CD4-positive, alpha-beta T cell treated with Interferon gamma for 1 hour (primary cell): ENCODE measurements at places on chromosomes 13 and 19.

DNA sequence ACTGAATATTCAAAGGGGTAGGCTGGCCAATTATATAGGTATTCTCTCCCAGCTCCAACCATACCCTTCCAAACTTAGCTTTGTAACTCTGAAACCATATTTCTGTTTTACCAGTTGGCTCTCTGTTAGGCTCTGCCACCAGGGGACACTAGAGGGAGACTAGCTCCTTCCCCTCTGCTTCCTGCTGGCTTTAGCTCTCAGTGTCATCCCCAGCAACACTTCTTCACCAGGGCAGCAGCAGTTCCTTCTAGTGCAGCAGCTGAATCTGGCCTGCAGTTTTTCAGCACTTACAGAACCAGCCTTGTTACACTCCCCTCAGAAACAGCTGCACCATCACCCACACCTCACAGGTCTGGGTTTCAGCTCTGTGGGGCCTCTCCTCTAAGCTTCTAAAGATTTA lies 51.0 kb upstream of the DOCK9 start:
- peak; percentile 33 for DNase-seq

DNA sequence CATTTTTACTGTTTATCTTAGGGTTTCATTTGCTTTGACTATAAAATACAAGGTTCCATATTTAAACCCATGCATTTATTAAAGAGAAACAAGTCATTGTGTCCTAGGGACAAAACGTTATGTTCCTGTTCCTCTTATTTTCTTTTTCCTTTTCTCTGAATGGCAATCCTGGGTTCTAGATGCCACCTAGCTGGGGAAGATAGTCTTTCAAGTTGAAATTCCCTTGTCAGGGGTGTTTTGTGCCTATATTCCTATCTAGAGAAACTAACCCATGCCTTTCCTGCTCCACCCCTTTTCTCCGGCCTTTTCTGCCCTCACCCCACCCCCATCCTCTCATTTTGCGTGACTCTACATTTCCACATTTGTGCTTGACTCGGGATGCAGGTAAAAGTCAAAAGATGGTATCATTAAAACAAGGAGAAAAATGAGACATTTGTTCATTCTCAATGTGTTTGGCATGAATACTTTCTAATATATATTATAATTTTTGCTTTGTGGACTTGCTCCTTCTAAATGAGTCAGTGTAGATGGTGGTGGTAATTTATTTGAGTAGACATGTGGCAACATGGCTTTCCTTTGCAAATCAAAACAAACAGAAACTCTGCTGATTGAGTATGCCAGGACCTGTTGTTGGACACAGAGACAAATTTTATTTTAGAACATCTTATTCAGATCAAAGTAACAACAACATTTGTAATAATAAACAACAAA lies 26.8 kb upstream of the STARD13 start:
- DNase-seq: no peak

DNA sequence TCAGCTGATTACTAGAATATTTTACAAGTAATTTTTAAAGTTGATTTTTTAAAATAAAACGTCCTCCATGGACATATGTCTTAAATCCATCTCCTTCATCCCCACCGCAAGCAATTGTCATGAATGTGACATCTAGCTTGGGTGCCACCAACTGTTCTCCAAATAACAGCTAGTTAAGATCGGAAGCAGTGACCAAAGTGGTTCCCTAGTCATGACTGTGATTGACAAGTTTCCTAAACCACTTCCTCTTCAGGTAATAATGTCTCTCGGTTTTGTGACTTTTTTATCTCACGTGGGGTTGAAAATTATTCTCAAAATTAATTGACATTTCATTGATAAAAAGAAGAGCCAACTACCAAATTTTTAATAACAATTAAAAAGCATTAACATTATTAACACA lies 135.3 kb upstream of the MIR17HG start:
- DNase-seq: no peak

GRCh38 chr19:58052256-58052655 lies 6.8 kb upstream of the ZNF135 start:
- DNase-seq: no peak

DNA sequence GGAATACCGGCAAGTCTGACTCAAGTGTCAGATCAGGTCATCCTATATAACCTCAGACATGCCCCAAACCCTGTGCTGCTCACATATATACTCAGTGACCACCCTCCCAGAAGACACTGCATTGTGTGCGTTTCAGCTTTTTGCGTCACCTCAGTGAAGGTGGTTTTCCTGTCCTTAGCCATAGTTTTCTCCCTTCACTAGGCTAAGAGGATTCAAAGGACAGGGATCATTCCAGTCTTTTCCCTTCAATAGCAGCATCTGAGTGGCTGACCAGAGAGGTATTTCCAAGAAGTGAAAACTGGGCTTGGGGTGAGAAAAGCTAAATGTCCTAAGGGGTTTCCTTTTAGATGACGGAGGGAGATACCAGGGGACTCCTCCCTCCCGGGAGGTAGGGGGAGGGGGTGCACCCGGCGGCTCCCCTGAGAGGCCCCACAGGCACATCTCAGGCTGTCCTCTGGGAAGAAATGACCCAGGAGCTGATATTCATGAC lies 12.7 kb upstream of the OR10H1 start:
- DNase-seq: no peak

- peak; percentile 15 for DNase-seq
Measured at GRCh38 chr19:40754611-40755247, 3.7 kb downstream of the SNRPA start.

DNA sequence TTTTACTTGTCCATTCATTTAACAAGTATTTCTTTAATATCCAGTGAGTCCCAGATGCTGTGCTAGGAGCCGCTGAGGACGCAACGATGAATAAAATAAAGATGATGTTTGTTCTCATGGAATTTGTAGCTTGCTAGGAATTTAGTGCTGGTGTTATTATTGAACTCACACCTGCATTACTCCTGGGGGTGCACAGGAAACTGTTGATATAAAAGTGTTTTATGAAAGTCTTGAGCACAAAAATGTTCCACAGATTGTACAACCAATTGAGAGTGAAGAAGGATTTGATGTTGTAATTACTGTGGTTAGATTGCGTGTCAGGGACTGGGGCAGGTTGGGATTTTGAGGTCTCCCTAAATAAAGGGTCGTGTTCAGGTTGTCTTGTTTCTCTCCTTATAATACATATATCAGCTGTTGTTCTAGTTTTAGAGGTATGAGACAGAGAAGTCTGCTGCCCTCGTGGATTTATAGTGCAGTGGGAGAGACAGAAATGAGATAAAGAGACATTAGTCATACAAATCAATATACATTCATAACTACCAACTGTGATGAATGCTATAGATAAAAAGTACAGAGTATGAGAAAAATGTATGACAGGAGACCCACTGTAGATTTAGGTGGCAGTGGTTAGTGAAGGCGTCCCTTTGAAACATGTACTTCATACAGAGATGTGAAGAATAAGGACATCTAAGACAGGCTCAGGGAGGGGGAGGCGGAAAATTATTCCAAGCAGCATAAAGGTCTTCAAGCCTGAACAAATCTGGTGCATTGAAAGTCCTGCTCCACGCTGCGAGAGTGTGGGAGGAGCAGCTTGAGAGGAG lies 11.3 kb downstream of the CACNG6 start:
- DNase-seq: no peak

GRCh38 chr19:35739275-35740107 lies 2.8 kb downstream of the IGFLR1 start:
- DNase-seq: no peak

DNA sequence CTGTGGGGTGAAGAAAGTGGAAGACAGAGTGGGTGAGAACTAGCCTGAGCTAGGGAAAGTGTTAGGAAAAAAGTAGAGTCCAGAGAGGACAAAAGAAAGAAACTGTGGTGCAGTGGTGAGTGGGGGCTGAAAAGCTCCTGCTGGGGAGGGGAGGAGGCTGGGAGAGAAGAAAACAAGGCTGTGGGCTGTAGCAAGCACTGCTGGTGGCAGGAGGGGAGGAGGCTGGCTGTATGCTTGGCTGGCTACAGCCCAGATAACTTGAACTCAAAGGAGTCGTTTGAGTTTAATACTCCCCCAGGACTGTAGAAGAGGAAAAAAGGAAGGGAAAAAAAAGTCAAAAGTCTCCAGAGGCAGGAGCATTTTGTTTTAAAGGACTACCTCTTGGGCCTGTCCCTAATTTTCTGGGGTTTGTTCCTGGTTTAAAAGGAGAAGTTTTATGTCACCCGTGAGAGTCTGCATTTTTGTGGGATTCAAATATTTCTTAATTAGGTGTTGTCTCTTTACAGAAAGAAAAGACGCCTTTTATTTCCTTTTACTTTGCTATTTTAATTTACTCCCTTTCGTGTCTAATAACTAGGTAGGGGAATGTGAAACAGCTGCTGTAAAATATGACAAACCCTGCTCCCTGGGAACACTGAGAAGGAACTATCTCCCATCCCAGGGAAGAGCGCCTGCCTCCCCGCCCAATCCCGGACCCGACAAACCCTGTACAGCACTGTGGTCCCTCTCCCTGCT lies 21.7 kb downstream of the ZIC5 start:
- no peak for DNase-seq

DNA sequence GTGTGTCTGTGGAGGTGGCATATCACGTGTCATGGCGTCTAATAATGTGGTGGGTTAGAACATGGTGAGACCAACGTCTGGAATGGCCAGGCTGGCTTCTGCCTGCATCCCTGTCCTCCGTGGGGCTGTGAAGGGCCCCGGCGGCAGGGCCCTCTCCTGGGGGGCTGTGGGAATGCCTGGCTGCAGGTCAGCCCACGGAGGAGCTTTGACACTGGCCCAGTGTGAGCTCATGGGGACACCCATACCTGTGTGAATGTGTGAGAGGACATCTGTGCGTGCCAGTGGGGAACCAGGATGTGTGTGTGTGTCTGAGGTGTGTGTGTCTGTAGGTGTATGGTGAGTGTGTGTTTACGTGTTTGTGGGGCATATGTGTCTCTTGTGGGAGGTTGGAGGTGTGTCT lies 300.1 kb downstream of the TEX29 start:
- no peak for DNase-seq

- DNase-seq: no peak
Measured at GRCh38 chr13:79919091-79919490, 421.8 kb downstream of the SPRY2 start.

DNA sequence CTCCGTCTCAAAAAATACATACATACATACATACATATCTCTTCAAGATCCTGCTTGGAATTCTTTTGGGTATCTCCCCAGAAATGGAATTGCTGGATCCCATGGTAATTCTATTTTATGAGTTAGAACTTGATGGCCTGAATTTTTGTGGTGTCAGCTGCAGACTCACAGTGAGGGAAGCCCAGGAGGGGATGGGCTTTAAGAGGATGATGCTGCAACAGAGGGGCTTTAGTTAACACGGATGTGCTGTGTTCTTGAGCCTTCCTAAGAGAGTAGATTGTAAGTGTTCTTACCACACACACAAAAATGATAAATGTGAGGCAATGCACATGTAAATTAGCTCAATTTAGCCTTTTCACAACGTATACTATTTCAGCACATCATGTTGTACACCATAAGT lies 31.8 kb downstream of the CACNG6 start:
- no peak for DNase-seq

- no peak for DNase-seq
Measured at GRCh38 chr13:96822895-96823294, 171.4 kb downstream of the OXGR1 start.

DNA sequence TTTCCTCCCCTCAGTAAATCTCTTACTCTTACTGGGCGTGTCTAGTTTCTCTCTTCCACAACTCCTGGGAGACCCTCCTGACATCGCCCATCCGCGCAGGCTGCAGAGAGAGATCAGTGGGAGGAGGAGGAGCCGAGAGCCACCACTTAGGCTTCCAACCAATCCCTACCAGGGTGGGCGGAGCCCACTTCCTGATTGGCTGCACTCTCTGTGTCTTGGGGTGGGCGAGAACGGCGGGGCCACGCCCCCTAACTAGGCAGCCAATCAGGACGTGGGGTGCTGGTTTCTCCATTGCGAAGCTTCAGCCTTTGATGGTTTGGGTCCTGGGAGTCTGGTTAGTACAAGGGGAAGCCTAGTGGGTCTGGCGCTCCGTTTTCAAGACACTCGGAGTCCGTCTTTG lies at the start of gene PMIS2:
PMIS2 (plus strand) TSS at position 326 of the 400 bp plus-strand sequence. CDS start 87 bp downstream, outside the sequence.
- peak; percentile 5 for DNase-seq

GRCh38 chr13:21742096-21742495 lies 71.2 kb downstream of the FGF9 start:
- no peak for DNase-seq

- no peak for DNase-seq
Measured at GRCh38 chr19:3520166-3521103, 14.3 kb downstream of the FZR1 start.

DNA sequence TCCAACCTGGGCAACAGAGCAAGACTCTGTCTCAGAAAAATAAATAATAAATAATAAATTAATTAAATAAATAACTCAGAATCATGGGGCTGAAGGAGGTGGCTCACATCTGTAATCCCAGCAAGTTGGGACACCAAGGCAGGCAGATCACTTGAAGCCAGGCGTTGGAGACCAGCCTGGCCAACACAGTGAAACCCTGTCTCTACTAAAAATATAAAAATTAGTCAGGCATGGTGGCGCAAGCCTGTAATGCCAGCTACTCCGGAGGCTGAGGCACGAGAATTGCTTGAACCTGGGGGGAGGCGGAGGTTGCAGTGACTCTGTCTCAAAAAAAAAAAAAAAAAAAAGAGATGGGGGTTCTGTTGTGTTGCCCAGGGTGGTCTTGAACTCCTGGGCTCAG lies 7.2 kb downstream of the TMEM38A start:
- DNase-seq: no peak

GRCh38 chr13:28637714-28638355 lies 21.1 kb upstream of the POMP start:
- no peak for DNase-seq

- no peak for DNase-seq
Measured at GRCh38 chr19:2225415-2226050, 10.6 kb downstream of the PLEKHJ1 start.

- DNase-seq: no peak
Measured at GRCh38 chr13:58992478-58993042, 1171.2 kb downstream of the DIAPH3 start.

DNA sequence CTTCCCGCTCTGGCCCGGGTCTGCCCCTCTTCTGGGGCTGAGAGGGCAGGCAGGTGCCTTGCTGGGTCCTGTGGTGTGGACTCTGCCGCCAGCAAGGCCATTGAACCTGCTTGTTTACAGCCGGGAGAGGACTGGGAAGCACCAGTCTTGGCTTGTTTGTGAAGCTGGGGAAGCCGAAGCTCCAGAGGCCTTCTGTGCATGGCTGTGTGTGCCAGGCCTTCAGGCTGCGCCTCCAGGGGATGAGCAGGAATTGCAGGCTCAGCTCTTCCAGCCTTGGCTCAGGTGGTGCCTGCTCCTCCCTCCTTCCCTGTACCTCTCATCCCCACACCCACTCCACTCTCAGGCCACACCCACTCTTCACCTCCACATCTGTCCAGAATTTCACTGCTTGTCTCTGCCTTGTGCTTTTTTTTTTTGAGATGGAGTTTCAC lies 17.5 kb downstream of the NDUFB7 start:
- no peak for DNase-seq

DNA sequence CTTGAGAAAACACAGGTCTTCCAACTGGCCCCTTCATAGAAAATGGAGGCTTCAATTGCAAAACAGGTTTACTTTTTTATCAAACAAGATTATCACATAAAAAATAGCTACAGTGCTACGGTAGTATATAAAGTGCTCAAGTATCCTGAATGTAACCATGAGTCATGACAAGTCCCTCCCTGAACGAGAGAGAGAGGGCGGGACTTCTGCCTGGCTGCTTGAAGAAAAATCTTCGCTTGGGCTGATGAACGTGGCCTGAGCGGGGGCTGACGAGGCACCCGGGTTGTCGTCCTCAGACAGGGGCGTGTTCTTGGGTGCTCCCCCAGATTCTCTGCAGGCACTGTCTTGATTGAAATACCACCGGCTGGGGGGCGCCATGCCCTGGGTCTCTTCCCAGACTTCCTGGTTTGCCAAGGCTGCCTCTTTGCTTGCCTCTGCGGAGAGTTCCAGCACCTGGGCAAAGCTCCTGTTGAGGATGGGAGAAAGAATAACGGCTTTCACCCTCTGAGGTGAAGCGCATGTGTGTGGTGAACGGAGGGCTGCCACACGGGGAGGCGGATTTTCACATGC lies 23.2 kb upstream of the CPAMD8 start:
- no peak for DNase-seq
